ENCODE measurements at places on chromosomes 12 and 14.
A peak's percentile ranks its signal among the peaks of the same experiment; 100 is the strongest.

DNA sequence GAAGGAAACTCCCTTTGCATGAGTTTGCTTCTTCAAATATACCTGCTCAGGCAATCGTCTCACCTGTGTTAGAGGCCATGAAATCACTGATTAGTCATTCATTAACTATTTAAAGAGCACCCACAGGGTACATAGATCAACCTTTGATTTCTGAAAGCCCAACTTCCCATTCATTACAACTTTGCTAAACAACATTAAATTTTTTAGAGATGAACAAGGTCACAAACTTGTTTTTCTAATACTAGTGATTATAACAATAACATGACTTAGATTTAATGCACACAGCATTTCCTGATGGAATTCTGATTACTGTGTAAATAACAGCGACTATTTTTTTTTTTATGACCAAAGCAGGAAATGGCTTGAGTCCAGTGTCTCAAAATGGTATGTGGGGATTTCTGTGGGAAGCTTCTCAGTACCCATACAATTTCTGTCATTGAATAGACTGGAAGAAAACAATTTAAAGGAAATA is 5.4 kb upstream of the ERO1A start:
- no peak for DNase-seq

DNA sequence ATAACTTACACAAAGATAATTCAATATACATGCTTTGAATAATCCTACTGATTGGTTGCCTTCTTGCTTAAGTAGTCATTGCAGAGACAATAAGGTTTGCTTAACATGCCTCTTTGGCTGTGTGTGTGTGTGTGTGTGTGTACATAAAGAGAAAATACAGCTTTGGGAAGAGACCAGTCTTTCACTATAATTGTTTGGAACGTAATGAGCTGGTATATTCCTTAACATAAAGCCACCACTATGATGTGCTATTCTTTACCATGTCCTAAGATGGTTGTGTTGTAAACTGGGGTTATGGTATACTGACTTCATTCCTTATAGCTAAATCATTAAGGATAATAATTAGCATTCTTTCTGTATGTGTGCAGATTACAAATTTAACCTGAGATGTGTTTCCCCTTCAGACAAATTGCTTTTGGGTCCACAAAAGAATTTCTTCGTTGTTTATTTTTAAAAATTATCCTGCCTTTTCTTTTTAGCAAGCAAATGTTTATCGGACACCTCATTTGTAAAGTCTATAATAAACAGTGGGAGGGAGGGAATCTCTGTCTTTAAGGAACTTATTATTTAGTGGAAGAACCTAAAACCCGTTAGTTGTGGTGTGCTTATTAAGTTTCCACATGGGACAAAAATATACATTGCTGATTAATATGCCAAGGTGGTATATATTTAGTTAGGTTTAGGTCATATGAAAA is 74.4 kb downstream of the TMX1 start:
- no peak for DNase-seq

- peak; percentile 7 for DNase-seq
Measured at GRCh38 chr12:78888568-78888967, 24.0 kb downstream of the SYT1 start.

GRCh38 chr12:54359762-54360351 is 4.4 kb downstream of the GPR84 start:
- no peak for DNase-seq

DNA sequence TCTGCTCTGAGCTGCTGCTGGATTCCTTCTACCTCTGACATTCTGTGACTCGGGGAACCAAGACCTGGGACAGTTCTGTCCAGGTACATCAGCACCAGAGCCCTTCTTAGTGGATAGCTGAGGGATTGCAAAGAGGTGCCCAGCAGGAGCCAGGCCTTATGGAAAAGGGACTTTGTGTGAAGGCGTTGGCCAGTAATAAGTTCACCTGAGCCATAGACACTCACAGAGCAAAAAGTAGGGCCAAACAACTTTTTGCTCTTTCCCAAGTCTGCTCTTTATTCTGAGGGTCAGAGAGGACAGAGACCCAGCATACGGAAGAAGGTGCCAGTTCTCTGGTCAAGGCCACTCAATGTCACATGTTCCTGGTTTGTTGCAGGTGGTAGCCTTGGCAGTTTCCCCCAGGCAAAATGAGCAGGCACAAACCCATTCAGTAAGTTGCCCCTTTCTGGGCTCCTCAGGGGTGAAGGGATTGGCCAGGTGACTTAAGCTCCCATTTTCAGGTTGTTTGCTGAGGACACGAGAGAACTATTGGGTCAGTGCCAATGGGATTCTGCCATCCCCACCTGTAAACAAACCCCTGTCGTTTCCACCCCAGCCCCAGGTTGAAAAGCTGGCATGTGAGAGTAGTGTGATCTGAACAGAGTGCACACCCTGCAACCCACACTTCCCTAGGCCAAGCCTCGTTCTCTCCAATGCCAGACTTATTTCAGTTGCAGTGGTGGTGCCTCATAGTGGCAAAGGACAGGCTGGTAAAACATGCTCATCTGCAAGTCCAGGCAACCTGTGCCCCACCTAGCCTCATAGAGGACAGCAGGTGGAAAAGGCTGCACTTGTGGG is 150.3 kb downstream of the SMOC1 start:
- no peak for DNase-seq

DNA sequence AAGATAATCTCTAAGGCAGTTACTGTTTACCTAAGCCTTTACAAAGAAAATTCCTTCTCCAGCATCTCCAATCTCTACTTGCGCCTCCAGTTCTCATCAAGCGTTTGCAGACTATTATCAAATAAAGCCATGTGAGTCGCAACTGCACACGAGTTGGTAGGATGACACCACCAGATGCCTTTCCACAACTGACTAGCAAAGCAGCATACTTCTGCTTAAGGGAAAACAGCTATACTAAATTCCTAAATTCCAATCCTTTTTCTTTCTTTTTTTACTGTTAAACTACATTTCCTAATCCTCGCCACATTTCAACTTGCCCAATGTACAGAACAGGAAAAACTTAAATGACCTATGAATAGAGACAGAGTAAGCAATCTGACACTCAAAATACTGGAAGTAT is 166.7 kb downstream of the ITPR2 start:
- DNase-seq = no peak

- DNase-seq = no peak
Measured at GRCh38 chr12:106984588-106985137, 2.3 kb downstream of the MTERF2 start.

GRCh38 chr12:15038137-15038536 is 65.3 kb downstream of the PDE6H start:
- no peak for DNase-seq

GRCh38 chr12:3313066-3313465 is 177.9 kb upstream of the PRMT8 start:
- DNase-seq = no peak

Data from GM10248 (cell line).